ENCODE measurements at places on chromosomes 13 and 19.

DNA sequence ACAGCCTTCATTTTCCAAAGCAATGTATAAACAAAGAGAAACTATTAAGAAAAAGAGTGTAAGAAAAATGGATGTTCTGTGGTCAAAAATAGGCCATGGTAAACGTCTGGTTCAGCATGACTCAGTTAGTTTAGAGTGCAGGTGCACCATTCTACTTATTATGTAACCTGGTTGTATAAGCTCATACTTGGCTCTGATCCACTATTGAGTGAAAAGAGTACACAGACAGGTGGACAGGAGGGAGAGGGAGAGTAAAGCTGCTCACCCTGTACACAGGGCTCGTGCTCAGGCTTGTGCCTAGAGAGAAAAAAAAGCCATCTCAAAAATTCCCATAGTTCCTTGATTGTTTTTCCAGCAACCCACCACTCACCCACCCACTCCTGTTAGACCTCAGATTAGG, 85.8 kb upstream of the ZNF91 start:
- DNase-seq, result no peak

DNA sequence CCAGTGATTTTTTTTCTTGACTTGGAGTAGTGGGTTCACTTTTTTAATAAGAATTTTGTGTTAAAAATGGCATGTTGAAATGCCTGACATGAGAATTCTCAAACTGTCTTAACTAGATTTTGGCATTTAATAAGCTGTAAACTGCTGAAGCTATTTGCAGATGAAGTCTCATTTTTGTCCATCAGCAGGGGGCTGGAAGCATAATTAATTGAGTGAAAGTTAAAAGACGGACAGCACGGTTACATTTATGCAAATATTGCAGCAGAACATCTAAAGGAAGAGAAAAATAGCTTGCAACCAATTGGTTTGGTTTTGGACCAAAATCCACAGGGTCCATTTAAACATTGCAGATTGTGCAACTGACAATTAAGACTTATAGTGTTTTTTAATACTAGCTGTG, 837.3 kb upstream of the KLHL1 start:
- no peak for DNase-seq

GRCh38 chr13:51193387-51193786, 28.8 kb upstream of the FAM124A start:
- DNase-seq, result no peak

DNA sequence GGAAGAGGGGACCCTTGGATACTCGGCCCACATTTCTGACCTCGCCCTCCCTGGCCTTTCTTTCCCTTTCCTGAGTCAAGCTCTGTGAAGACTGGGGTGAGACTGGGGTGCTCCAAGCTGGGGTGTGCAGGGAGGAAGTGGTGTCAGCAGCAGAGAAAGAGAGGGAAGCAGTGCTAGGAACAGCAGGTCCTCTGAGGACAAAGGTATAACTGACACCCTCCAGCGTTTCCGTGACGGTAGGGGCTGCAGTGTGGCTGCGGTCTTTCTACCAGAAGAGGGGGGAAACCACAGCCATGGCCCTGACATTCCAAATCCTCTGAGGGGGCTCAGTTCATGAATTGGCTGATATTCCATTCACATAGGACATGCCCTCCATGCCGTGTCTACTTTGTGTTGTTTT, 1.1 kb downstream of the KIR3DL2 start:
- no peak for DNase-seq

- no peak for DNase-seq
Measured at GRCh38 chr13:58340895-58341294, 709.4 kb downstream of the PCDH17 start.

DNA sequence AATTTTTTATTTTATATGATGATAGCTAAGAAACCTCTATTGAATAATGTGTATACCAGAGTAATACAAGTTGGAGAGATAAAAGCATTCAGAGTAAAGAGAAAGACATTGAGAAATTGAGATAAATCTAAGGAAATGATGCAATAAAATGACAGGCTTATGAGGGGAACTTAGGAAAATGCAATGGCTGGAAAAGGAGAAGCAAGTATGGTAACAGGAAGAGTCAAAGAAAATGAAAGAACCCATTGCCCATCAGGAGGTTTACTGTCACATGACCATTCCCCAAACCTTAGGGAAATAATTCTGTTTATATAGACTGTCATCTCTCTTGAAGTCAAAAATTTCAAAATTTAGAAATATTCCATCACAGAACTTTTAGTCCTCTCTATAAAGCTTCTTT, 808.0 kb upstream of the PRR20A start:
- no peak for DNase-seq
